Head of caudate nucleus (tissue), 42 donors: ENCODE measurements at places on chromosomes 7 and 10.

DNA sequence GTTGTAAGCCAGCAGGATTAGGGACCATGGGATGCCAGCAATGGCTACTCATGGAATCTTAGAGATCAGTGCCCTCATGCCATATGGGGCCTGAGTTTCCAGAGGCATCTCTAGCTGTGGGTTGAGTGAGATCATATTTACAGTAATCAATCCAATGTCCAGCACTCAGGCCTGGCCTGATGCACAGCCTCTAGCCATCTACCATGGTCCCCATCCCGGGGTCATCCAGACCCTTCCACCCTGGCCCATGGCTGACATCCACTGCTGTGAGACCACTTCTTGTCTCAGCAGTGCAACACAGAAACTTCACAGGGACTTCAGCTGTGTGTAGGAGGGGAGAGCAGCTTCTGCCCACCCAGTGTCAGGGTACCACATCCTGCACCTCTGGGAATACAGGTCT, 6.5 kb upstream of the ADCY1 start:
- DNase-seq, result no peak

GRCh38 chr7:54663603-54664234, 95.3 kb downstream of the SEC61G start:
- DNase-seq, result no peak

DNA sequence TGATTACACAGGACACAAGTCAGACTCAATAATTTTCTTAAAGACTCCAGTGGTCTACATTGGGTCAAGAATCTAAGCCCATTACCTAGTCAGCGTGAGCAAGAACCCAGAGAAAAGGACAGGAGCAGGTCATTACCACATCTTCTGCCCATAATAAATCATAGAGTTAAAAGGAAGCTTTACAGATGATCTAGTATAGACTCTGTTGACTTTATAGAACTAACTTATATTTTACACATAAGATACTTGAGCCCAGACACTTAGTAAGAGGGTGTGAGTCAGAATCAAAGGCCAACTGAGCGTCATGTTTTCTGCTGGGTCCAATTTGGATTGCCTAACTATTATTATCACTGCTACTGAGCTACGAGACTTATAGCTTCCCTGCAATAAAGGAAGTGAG, 206.1 kb upstream of the NPSR1 start:
- DNase-seq, result no peak

GRCh38 chr10:76251841-76252671, 820.6 kb downstream of the LRMDA start:
- no peak for DNase-seq

- DNase-seq, result no peak
Measured at GRCh38 chr7:31336202-31337001, 4.1 kb downstream of the NEUROD6 start.

GRCh38 chr10:117609095-117609795, 66.7 kb downstream of the EMX2 start:
- peak; percentile 10 for DNase-seq

GRCh38 chr7:633381-634018, 93.0 kb upstream of the DNAAF5 start:
- no peak for DNase-seq

DNA sequence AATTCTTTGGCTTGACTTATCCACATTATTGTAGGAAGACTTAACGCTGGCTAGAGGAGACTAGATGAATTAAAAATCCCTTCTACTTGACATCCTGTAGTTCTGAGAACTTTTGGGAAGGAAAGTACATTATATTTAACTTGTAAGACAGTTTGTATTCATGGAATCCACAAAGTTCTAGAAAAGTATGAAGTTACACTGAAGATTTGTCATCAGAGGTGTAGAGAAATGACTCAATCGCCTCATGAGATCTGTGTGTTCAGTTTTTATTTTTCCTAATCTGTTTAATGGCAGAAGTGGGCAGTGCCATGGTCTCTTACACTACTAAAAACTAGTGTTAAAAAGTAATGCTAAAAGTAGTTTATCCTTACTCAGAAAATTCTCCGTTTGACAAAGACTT, 89.1 kb upstream of the SMIM30 start:
- no peak for DNase-seq

DNA sequence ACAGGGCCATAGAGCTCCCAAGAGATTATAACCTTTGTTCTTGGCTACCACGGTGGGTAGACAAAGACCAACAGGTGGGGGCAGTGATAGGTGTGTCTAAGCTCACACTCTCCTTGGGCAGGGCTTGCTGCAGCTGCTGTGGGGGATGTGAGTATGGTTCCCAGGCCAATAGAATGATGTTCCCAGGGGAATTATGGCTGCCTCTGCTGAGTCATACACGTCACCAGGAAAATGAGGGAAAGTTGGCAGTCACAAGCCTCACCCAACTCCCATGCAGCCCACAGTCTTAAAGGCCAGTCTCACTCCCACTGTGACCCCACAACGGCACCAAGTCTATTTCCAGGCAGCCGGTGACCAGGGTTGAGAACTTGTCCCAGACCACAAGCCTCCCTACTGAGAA, 453.4 kb upstream of the PODXL start:
- no peak for DNase-seq

DNA sequence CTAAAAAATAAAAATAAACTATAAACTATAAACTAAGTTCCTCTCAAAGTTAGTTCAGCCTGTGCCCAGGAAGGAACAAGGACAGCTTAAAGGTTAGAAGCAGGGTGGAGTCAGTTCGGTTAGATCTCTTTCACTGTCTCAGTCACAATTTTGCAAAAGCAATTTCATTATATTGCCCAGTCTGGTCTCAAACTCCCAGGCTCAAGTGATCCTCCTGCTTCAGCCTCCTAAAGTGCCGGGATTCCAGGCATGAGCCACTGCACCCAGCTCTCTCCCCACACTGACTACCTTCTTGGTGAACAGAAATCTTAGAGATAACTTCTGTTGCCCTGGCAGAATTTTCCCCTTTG, 146.3 kb upstream of the TRIM24 start:
- DNase-seq, result no peak

DNA sequence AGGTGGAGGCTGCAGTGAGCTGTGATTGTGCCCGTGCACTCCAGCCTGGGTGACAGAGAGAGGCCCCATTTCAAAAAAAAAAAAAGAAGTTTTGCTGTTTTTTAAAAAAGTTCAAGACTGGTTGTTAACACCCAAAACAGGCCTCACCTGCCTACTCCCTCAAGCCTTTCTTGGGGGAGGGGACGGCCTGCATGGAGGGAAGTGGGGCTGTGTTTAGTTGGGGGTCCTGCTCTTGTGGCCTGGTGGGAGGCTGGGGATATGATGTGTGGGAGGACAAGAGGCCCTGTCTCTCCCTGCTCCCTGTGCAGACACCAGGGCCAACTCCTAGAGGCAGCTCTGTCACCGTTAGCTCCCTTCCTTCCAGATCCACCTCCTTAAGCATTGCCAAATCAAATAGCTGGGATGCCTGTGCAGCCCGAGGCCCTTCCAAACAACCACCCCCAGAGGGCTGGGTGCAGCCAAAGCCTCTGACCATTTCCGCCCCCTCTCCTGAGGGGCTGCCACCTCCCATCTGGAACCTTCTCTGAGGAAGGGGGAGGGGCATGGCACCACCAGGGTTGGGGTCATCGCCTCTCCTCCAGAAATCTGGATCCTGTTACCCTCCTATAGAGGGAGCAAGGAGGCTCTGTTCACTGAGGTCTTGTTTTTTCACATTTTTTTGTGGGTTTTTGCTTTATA, 32.9 kb upstream of the ANKRD2 start:
- no peak for DNase-seq

DNA sequence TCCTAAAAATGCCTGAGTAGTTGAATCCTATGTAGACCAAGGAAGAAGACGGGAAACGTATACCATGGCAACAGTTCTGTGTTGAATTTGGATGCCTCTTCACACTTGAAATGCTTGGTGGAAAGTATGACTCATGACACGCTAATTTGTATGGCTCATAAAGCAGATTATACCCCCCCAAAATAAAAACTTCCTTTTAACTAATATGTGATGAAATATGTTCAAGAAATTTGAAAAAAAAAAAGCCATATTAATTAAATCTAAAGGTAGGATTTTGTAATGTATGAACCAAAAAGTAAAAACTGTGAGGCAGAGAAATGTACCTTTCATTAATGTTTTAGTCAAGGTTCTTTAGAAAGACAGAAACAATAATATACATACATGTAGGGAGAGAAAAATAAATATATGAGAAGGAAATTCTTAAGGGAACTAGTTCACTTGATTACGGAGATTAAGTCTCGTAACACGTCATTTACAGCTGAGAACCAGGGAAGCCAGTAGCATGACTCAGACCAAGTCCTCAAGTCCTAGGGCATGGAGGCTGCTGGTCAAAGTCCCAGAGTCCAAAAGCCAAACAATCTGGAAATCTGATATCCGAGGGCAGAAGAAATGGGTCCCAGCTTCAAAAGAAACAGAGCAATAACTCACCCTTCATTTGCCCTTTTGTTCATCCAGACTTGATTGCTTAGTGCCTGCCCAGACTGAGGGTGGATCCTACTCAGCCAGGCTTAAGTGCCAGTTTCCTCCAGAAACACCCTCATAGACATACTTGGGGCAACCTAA, 485.1 kb downstream of the SEMA3D start:
- no peak for DNase-seq

DNA sequence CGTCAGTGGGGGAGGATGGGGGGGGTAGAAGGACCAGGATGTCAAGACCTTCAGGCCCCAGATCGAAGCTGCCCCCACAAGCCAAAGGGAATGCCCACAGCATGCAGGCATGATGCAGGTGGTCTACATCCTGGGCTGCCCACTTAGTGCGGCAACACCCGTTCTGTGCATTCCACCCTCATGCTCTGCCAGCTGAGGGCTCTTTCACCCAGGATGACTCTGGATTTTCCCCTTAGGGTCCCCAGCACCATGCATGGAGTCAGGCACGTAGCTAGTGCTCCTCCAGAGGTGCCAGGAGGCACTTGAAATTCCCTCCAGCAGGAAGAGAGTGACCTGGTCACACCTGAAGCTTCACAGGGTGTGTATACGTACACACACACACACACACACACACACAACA, 66.2 kb downstream of the SH3PXD2A start:
- no peak for DNase-seq

DNA sequence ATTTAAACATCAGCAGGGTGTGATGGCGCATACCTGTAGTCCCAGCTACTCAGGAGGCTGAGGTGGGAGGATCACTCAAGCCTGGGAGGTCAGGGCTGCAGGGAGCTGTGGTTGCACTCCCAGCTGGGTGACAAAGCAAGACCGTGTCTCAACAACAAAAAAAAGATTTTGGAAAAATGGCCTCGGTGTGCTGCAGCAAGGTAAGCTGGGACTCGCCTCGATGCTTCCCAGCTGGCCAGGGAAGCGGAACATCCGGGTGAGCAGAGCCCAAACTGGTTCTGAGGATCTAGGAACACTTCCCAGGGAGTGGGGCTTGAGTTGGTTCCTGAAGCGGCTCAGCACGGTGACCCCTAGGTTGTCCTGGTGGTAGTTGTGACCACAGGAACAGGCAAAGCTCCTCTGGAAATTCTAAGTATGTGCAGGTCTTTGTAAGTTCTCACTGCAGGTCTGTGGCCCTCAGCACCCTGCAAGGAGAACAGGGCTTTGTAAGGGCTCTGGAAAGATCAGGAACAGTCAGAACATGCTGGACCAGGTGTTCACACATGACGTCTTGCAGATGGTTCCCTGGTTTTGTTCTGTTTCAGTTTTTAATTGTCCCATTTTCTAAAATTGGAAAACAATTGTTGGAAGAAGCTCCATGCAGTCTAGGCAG, 38.6 kb upstream of the ZMIZ2 start:
- no peak for DNase-seq

DNA sequence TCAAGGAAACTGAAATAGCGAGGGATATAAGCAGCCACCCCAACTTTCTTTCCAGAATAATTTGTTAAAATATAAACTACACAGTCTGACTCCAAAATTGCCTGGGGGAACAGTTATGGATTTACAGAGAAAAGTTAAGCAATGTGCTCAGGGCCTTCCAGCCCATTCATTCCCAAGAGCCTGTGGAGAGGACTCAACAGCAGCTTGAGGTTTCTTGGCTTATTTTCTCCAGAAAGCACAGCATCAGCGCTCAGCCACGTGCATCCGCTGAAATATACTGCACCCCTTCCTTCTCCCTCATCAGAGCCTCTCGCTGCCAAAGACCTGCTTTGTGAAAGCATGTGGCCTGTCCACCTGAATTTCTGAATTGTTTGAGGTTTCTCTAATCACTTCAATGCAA, 375.2 kb upstream of the VWC2 start:
- DNase-seq, result no peak

DNA sequence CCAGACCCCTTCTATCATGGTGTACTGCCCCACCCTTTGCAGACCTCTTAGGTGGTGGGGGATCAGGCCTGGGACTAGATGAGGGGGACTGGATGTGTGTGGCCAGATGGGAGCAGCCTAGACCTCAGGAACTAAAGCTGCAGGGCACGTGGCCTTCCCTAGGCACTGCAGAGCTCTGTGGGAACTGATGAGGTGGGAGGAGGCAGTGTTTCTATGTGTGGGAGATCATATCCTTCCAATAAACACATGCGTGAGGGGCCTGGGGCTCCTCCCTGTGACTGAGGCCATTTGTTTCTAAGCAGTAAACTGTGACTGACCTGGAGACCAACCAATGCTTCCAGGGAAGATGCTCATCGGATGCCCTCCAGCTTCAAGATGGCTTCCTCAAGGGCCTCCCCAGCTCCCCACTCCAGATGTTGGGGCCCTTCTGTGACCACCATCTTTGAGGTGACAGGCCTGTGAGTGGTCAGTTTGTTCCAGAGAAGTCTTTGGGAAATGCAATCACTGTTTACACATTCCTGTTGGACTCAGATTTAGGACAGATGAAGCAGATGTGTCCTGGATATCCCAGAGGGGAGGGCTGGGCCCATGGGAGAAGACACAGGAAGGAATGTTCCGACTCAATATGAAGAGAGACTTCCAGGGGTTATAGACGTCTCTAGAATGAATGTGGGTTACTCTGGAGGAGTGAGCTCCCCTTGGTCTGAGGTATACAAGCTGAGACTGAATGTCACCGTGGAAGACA, 23.6 kb upstream of the ZCCHC24 start:
- DNase-seq, result no peak

DNA sequence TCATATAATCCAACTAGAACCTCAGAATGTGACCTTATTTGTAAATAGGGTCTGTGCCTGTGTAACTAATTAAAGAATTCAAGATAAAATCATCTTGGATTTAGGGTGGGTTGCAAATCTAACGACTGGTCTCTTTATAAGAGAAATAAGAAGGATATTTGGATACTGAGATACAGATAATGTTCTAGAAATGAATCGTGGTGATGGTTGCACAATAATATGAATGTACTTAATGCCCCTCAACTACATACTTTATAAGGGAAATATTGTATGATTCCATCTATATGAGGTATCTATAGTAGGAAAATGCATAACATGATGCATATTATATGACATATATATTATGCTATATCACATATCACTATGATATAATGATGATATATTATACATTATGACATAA, 265.7 kb downstream of the SEMA3D start:
- no peak for DNase-seq

GRCh38 chr10:86693721-86694369, 25.5 kb downstream of the LDB3 start:
- peak; percentile 40 for DNase-seq

GRCh38 chr7:112946350-112946749, 140.3 kb downstream of the GPR85 start:
- no peak for DNase-seq
